ENCODE measurements at places on chromosomes 11 and 22.

DNA sequence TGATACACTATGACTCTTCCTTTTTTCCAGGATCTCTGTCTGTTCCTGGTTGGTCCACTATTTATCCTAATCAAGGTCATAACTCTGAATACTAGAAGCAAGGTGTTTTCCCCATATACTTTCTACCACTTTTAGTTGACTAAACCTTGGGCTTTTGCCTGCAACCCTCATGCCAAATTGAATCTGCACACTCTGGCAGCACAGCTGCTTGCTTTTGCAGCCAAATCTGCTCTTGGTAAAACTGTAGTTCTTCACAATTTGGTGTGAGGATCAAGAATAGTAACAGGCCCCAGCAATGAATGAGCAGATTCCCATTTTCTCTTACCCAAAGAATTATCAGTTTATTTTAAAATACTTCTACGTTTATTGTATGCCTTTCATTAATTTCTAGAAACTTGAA, 586.5 kb upstream of the CNTN5 start:
- no peak for DNase-seq

DNA sequence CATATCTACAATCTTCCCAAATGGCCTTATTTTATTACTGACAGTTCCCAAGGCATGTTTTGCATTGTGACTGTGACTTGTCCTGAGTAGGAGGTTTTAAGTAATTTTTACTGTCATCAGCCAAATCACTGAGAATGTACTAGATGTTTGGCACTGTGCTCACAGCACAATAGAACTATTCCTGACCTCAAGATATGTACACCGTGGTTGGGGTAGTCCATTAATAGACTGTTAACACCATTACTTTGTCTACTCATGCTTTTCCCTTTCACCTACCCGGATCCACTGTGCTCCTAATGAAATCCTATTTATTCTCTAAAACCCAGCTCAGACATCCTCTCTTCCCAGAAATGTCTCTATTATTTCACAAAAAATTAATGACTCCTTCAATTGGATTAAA, 168.7 kb upstream of the TENM4 start:
- DNase-seq = no peak

DNA sequence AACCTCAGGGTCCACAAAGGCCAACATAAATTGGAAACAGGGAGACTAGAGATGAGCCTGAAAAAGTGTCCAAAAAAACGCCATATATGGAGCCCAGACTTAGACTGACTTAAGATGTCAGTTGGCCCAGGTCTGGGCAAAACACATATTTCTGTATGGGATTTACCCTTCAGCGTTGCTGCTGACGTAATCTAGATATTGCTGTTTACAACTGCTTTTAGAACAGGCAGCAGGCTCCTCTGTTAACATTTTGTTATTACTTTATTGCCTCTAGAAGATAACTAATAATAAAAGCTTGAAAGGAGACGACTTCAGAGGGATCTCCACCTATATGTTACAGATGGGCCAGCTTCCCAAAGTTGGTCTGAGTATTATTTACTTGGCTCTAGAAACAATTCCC, 8.7 kb downstream of the ME3 start:
- DNase-seq = no peak

DNA sequence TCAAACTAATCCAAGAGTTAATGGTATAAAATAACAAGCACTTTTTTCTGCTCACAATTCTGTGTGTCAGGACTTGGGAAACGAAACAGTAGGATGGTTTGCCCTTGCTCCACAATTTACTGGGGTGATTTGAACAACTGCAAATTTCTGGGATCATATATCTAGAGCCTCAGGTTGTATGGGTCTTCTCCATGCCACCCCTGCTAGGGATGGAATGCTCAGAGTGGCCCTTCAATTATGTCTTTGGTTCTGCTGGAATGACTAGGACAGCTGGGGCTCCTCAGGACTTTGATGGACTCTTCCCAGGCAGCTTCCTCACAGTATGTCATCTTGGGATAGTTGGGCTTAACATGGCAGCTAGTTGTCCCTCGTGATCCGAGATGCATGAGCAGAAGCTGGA, 223.0 kb upstream of the ANO5 start:
- no peak for DNase-seq

DNA sequence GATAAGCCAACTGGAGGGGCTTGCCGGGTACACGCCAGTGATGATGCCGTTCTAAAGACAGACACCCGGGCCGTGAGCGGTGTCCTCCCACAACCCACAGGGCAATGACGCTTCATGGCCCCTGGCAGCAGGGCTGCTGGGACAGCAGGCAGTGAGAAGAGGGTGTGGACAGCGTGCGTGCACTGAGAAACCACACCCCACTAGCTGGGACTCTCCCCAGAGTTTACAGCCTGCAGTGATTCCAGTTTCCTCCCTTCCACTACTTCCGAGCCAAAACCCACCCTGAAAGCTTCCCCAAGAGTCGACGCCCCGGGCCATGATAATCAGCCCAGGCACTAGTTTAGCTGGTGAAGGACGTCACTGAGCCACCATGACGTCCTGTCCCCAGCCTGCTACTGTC, 29.2 kb downstream of the CPT1A start:
- DNase-seq = no peak

Data from stimulated activated naive CD8-positive, alpha-beta T cell treated with anti-CD3 and anti-CD28 coated beads, Interleukin-15, Interleukin-2, amounts not matched to agents 100 U/mL and 50 U/mL, for 24 hours (primary cell).